ENCODE measurements at places on chromosomes 2 and 18.

- DNase-seq, result no peak
These were observed 202.1 kb upstream of the REV1 start for GRCh38 chr2:99691926-99692325.

GRCh38 chr2:238945433-238946150, 97.7 kb downstream of the TWIST2 start:
- DNase-seq, result no peak

- DNase-seq, result no peak
These were observed 2.9 kb upstream of the FAM124B start for GRCh38 chr2:224404796-224405195.

GRCh38 chr2:76965772-76966171, 556.4 kb downstream of the LRRTM4 start:
- no peak for DNase-seq

DNA sequence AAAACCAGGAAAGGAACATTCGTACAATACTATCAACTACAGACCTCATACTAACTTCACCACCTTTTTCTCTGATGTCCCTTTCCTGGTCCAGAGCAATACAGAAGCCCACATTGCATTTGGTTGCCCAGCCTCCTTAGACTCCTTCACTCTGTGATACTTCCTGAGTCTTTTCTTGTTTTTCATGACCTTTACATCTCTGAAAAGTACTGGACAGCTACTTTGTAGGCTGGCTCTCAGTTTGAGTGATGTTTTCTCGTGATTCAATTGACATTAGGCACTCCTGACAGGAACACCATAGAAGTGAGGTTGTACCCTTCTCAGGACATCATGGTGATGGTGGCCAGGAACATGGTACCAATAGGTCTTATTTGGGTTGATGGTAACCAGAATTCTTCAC, 185.9 kb upstream of the SLC39A10 start:
- DNase-seq, result no peak

- DNase-seq, result no peak
These were observed 52.2 kb downstream of the MARCO start for GRCh38 chr2:118994172-118994700.

- DNase-seq, result no peak
These were observed 50.6 kb downstream of the TTC21B start for GRCh38 chr2:165902934-165903333.

GRCh38 chr18:50444539-50444938, 69.7 kb downstream of the SKA1 start:
- DNase-seq, result no peak

DNA sequence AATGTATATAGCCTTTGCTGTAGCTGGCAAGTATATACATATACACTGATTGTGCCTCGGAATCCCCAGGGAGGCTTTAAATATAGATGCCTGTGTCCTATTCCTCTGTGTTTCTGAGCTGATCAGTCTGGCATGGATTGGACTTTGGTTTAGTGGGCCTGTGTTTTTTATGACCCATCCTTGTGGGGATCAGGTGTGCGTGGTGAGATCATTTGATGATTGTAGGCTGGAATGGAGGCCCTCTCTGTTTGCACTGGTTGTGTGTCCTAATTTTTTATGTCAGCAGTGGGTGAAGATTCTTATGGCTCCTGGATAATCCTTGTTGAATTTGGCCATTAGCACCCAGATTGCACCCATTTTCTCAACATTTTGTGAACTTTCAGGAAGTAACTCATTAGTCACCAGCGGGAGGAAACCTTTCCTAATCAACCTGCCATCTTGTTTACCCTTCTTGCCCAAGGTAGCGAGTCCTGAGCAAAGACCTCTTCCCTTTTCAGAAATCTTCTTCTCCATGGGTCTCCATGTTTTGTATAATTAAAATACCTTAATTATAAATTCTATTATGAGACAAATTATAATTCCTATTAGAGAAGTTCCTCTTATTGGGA, 75.8 kb downstream of the UGGT1 start:
- DNase-seq, result no peak

DNA sequence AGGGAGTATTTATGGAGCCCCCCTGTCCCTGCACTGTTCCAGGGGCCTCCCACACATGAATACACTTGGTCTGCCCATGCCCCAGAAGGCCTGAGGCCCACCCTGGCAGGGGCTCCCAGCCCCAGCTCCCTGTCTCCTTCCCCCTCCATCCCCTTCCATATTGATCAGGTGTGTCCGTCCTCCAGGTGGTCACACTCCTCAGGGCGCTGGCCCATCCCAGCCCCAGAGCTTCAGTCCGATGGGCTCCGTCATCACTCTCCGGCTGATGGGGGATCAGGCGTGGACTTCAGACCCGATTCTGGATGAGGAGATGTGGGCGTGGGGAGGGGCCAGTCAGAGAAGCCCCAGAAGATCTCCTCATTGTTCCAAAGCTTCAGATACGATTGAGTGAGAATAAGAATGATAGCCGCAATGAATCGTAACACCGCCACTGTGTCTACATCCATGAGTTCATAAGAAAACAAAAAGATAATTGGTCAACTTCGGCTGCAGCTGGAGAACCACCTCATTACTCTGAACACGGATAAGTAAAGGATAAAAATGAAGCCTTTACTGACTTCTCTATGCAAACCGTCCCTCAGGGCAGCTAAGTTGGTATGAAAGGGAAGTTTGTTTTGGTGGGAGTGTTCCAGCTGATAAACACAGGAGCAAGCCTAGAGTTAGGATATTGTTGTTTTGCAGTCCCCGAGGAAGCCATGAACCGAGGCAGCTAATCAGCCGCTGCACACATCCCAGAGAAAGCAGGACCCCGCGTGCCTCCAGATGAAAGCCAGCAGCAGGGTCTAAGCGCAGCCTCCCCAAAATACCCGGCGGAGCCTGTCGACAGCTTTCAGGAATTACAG, 279.5 kb downstream of the NDUFA10 start:
- DNase-seq, result no peak

DNA sequence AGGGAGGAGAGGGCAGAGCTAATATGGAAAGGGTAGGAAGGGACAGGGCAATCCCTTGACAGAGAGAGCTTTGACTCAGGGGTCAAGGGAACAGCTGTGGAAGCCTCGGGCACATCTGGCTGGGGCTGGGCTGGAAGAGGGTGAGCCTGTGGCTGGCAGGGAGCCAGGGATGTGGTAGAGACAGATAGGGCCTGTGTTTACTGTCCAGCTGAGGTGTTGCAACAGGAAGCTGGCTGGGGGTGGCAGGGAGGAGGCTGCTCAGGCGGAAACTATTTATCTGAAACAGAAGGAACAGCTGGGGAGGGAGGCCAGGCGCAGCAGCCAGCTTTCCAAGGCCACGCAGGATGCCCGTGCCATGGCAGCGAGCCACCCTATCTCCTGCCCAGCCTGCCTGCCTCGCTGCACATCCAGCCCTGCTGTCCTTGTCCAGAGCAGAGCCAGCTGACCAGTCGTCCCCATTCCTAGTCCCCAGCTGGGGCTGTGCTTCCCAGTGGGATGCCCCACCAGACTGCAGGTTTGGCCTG, 264.7 kb downstream of the CYP26B1 start:
- DNase-seq, result no peak

DNA sequence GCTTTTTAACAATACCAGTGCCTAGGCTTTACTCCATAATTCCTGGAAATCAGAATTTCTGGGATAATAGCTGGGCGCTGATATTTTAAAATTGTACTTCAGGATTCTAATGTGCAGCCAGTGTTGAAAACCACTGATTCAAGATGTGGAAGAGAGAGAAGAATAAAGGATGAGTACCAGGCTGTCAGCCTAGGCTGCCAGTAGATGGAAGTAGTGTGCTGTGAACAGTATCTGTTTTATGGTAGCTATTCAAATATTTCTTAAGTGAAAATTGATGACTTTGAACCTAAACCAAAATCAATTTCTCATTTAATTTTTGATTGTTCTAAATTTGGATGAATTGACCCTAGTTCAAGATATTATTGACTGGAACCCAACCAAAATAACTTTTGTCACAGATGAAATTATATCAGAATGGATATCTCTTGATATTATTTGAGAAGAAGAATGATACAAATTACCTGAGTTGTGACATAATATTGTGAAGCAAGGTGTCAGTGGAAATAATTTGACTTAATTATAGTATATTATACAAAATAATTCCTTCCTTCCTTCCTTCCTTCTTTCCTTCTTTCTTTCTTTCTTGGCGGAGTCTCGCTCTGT, 88.0 kb downstream of the COMMD1 start:
- peak; percentile 3 for DNase-seq

- no peak for DNase-seq
These were observed 250.9 kb downstream of the DSEL start for GRCh38 chr18:67265464-67266245.

GRCh38 chr2:218870984-218871344, 9.7 kb upstream of the WNT10A start:
- no peak for DNase-seq

- DNase-seq, result peak; percentile 63
These were observed 1.8 kb downstream of the FBXO48 start for GRCh38 chr2:68465081-68465916.

GRCh38 chr2:26269571-26270158, 24.9 kb downstream of the HADHB start:
- DNase-seq, result no peak

GRCh38 chr2:234550511-234551107, 53.7 kb upstream of the ARL4C start:
- peak; percentile 51 for DNase-seq

DNA sequence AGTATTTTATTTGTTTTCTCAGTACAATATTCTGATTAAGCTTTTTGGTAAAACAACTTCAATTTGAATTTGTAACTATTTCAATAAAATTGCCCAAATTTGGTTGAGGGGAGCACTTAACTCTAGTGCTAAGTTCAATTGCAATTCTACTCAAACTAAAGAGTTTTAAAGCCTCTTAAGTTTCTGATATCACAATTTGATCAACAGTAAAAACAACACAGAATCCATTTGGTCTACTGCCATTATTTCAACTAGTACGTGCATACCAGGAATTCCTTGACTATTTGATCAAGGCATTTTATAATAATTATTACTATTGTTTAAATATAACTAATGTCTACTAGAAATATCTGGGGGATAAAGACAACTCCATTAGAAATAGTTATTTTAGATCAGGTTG, 150.9 kb downstream of the ROCK1 start:
- DNase-seq, result no peak

GRCh38 chr2:3745920-3746319, 42.5 kb downstream of the DCDC2C start:
- DNase-seq, result no peak

DNA sequence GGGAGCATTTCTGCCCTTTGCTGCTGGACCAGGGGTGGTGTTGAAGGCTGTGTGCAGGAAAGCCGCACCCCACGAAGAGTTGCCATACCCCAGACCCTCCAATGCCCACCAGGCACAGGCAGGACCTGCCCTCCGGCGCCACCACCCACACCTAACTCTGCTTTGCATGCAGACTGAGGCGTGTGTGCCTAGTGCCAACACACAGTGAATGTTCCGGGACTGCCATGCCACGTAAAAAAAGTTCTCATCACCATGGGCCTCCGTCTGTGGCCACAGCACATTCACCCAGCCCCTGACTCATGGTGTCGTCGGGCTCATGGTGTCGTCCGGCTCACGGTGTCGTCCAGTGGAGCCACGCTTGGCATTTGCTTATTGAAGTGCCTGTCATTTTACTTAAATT, 184.9 kb upstream of the RAB6C start:
- no peak for DNase-seq

DNA sequence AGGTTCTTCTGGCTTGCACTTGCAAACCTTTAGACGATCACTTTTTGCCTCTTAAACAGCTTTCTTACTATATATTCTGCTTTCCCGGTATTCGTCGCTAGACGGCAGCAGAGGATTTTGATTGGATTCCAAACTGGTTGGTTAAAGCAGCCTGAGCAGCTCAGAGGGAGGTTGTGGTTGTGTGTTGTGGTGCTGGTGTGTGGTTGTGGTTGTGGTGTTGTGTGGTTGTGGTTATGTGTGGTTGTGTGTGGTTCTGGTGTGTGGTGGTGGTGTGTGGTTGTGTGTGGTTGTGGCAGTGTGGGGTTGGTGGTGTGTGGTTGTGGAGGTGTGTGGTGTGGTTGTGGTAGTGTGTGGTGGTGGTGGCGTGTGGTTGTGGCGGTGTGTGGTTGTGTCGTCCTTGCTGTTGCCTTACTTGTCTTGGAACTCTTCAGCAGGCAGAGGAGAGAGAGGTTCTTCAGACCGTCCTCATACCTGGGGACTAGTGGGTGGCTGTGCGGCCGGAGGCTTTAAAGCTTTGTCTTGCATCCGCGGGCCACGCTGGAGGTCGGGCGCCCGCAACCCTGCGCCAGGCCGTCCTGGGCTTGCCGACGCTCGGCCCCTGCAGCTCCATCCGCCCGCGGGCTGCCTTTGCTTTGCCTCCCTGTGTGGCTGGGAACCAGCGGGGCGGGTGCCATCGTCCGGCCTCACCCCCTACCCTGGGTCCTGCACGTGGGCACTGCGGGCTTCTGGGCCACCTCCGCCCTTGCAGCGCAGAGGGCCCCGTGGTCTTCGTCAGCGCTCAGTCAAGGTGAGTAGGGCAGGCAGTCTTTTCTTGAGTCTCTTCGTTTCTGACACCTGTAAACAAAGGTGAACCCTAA, 190.8 kb downstream of the ARHGAP28 start:
- peak; percentile 9 for DNase-seq

GRCh38 chr2:200308546-200309295, 2.2 kb downstream of the SPATS2L start:
- no peak for DNase-seq

GRCh38 chr18:12304351-12305210, 3.5 kb upstream of the TUBB6 start:
- no peak for DNase-seq

- DNase-seq, result no peak
These were observed 23.7 kb upstream of the NRP2 start for GRCh38 chr2:205658572-205658971.

DNA sequence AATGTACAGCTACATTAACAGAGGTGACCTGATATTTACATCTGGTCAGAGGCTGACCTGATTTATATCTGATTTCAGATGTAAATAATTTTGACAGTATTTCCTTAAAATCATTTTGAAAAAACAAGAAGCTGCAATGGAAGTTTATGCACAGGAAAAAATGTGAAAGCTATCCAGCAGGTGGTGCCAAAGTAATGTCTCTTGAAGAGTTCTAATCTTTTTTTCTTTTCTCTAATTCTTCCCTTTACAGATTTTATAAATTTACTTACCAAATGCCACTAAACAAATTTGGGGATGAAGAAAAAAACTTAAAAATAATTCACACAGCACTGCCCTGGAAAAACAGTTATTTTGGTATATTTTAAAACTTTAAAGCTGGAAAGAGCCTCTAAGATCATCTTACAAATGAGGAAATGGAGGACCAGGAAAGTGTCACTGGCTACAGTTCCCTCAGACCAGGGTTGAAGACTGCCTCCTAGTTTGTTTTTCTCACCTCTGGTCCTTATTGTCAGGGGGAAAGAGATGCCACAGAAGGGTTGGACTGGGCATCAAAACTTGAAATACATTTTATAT, 16.4 kb upstream of the FBLN7 start:
- no peak for DNase-seq

DNA sequence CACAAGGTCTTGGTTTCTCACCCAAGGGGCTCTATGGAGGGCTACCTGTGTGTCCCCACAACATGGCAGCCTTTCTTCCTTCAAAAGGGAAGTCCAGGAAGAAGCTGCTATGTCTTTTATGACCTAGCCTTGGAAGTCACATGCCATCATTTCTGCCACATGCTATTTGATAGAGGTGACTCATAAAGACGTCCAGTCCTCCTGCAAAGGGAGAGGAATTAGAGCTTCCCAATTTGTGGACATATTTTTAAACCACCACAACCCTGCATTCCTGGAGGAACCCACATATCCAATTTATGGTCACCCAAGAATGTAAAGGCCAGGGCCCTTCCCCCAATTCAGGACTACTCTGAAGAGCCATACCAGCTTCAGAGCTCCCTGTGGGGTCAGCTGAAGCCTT, 246.2 kb downstream of the CYP26B1 start:
- DNase-seq, result no peak

- DNase-seq, result no peak
These were observed 21.5 kb upstream of the FSHR start for GRCh38 chr2:49175831-49176230.

Measured in stimulated activated CD4-positive, alpha-beta T cell treated with anti-CD3 and anti-CD28 coated beads, Interleukin-1b, Interleukin-23, amount 100 ng/mL, for 48 hours (primary cell).